ENCODE measurements at places on chromosomes 5 and 9. TPM values are rescaled to one million over a fixed set of nuclear protein-coding genes. Genes with fewer than 3 reads are reported as not detected.

The BSPRY gene
- 11.1 TPM for total RNA-seq

The CAMK4 gene
- 71.8 TPM for total RNA-seq

The SMIM27 gene
- total RNA-seq, result 15.5 TPM

The FCN2 gene
- total RNA-seq, result not detected

The TNC gene
- total RNA-seq, result 1.9 TPM

The OSMR gene
- total RNA-seq, result 0.07 TPM

The IRX1 gene
- not detected for total RNA-seq

The C5orf63 gene
- total RNA-seq, result 6.1 TPM

The PPP2R2B gene
- total RNA-seq, result not detected

The WHRN gene
- 2.8 TPM for total RNA-seq

The TMEM141 gene
- total RNA-seq, result 34.7 TPM

All from activated T-helper 2 cell treated with anti-CD3 and anti-CD28 coated beads, Interferon-gamma antibody, Interleukin-2, Interleukin-4, amounts not matched to agents 10 μg/mL and 5 μg/mL and 100 μg/mL, durations not matched to agents 14 hours and 24 hours and 36 hours (primary cell).